CD4-positive, CD25-positive, alpha-beta regulatory T cell (primary cell): ENCODE measurements at places on chromosomes 11 and 22. TPM values are rescaled to one million over a fixed set of nuclear protein-coding genes. Genes with fewer than 3 reads are reported as not detected.

- no peak for DNase-seq
Measured at GRCh38 chr11:12207384-12208150, 97.2 kb downstream of the MICAL2 start.

DNA sequence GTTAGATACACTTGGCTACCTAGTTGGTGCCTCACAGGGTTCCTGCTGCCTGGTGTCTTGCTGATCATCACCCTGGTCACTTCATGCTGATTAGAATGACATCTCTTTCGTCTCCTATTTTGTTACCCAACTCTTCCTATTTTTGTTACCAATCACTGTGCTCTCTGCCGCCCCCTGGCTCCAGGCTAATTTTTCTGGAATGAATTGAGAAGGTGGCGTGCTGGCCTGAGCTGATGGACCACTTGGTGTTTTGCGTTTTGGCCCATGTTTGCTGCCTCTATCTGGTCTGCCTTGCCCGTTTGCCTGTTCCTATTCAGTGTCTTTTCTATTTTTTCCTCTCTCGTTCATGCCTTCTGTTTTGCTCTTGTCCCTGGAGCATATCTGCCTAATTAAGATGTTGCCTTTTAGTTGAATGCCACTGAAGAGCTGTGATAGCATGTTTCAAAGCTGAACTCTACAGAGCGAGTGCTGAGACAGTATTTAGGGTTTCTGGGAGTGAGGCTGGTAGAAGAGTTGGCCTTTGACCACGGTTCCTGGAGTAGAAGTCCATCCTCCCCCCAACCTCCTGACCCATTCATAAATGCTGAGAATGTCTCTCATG lies 5.9 kb upstream of the ATF4 start:
- no peak for DNase-seq

Gene FGF3
- polyA plus RNA-seq, result not detected

Gene SCN4B
- not detected for polyA plus RNA-seq

Gene SOX10
- polyA plus RNA-seq, result not detected

Gene CCND1
- 0.17 TPM for polyA plus RNA-seq

- DNase-seq, result no peak
Measured at GRCh38 chr11:57483562-57483918, 23.2 kb downstream of the RTN4RL2 start.

Gene RIMBP3C
- polyA plus RNA-seq, result not detected

GRCh38 chr11:44839458-44840084 lies 111.1 kb downstream of the TP53I11 start:
- no peak for DNase-seq

Gene CARD10
- polyA plus RNA-seq, result not detected

Gene GLYAT
- polyA plus RNA-seq, result not detected

DNA sequence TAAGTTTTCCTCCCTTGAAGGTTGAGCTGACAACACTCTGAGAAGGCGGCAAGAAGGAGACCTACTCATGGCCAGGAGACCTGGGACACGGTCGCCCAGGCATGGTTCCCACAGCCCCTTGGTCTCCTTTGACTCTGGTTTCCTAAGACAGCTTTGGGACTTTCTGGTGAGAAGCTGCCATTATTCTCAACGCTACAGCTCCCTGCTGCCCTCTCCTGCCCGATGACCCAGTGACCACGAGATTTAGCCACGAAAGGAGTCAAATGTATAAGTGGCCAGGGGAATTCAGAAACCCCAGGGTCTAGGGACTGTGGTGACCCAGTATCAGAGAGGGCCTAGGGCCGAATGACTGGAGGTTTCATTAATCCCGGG lies 699 bp upstream of the SDF2L1 start:
- DNase-seq, result no peak
